ENCODE measurements at places on chromosomes 7 and 10.

- no peak for DNase-seq
Measured at GRCh38 chr10:52027055-52027705, 286.9 kb upstream of the DKK1 start.

- DNase-seq, result no peak
Measured at GRCh38 chr7:24864214-24864817, 107.1 kb upstream of the GSDME start.

- no peak for DNase-seq
Measured at GRCh38 chr7:115153176-115153575, 231.3 kb downstream of the MDFIC start.

DNA sequence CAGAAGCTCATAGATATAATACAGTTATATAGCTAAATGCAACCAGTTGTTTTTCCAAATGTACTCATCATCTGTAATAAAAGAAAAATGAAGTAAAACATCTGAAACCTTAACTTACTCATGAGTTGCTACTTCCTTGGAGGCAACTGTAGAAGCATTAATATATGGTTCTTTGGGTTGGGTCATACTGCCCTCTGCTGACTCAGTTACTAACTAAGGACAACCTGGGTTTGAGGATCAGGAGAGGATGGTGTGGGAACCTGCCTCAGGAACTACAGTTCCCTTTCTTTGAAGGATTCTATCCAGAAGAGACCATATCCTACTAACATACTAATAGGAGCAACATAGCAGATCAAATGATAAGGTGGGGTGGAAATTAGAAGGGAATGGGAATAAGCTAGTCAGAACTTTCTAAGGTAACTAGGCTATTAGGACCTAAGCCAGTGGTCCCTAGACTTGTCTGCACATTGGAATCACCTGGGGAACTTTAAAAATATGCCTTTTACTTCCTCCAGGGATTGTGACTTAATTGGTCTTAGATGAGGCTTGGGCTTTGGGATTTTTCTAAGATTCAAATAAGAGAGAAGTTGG, 20.7 kb downstream of the COX15 start:
- no peak for DNase-seq

- DNase-seq, result no peak
Measured at GRCh38 chr10:126972635-126973414, 67.6 kb downstream of the DOCK1 start.

DNA sequence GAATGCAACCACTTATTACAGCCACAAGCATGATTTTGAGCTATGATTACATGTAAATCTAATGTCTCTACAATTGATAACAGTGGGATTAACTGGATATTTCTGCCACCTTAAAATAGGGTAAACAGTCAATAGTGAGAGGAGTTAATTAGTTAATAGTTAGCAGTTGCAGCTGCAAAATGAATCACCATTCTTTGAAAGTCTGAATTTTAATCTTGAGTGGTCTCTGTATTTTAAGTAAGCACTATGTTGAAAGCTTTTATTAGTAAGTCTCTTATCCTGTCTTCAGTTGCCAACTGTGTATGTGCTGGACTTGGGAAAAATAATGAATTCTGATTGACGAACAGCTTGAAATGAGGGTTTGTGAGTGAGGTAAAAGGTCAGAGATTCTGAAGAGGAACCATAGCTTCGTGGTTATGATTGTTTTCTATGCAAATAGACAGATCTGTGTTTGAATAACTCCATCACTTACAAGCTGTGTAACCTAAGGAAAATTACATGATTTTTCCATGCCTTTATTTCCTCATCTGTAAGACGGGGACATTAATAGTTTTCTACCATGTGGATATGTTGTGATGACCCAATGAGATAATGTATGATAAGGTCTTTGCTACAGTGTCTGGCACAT, 75.2 kb downstream of the RNLS start:
- no peak for DNase-seq

- DNase-seq, result no peak
Measured at GRCh38 chr10:44279426-44280126, 105.3 kb downstream of the CXCL12 start.

DNA sequence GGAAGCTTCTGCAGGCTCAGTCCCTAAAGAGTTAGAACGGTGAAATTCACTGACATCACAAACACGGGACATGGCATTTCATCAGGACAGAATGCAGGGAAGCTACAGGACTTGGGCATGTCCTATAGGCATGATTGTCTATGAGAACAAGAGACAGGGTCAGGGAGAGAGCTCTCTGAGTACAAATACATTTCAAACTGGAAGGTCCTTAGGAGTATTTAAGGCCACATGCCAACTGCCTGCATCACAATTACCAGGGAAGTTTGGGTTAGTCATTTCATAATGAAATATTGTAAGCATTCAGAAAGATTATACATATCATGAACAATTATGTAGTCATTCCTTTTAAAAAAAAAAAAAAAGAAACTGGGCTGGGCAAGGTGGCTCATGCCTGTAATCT, 71.3 kb downstream of the CREB3L2 start:
- no peak for DNase-seq

DNA sequence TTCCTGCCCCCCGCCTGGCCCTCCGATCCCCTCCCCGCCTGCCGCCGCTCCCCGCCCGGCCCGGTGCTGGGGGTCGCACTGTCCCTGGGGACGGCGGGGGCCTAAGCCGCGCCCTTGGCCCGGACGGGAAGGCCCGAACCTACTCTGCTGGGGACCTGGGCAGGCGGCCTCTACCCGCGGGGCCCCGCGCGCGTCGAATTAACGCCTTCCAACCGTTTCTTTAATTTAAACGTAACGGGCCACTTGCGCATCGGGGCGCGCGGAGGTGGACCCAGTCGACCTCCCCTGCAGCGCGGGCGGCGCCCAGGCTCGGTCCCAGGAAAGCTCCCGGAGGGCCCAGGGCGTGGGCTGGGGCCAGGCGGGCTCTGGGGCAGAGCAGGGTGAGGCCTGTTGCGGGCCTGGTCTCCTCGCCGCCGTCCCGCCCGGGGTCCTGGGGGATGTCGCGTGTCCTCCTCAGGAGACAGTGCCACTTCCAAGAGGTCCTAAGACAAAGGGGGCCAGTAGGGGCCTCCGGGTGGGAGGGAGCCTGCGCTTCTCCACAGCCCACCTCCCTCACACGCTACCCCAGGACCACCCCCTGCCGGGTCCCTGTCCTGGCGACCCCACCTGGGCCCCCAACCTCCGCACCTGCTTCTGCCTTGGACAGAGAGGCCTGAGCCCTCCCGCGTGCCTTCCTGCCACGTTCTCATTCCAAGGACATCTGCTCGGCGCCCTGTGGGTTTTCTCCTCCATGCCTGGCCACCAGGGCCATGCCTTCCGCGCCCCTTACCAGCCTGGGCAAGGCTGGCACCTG, 658 bp upstream of the PTPRN2 start:
- DNase-seq, result no peak

- no peak for DNase-seq
Measured at GRCh38 chr7:16982640-16983350, 101.0 kb upstream of the AGR3 start.

DNA sequence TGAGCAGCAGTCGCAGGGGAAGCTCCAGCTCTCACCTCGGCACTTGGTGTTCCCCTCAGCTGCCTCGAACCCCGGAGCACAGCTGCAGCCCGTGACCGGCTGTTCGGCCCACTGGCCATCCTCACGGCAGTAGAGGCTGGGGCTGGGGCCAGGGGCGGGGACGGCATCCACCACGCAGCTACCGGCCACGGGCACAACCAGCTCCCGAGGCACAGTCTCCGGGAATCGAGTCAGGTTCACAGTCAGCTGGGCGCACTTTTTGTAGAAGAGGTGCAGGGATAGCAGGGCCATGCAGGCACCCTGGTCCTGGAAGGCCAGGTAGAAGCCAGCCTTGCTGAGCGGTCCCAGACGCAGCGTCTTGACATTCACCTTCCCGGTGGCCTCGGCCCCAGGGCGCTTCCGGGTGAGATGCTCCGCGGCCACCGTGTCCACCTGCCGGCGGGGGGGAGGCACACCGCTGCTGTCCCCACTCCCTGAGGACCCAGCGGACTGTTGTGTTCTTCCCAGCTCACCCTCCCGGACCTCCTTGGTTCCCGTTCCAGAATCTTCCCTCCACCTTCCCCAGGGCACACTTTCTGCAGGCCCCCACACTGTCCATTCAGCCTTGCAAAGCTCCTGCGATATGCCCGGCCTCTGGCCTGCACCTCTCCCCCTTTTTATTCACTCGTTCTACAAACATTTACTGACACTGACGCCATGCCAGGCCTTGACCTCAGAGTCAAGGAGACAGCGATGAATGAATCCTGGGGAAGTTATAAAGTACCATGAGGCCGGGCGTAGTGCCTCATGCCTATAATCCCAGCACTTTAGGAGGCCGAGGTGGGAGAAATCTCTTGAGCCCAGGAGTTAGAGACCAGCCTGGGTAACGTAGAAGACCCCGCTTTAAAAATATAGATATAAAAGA, 4.8 kb downstream of the EPHB4 start:
- no peak for DNase-seq

DNA sequence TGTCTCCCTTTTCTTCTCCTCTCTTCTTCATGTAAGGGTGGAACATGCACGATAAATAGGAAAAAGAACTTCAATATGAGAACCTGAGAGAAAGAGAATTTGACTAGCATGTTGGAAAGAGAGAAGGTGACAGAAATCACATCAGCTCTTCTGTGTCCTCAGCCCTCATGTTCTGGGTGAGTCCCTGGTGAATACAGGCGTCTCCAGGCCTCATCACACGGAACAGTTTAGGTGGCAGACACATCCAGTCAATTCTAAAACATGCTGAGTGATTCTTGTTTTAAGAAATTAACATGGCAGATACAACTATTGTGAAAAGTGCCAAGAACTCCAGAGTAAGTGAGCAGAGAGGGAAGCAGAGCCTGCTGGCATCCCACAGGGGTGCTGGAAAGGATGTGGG, 96.1 kb downstream of the FAM107B start:
- DNase-seq, result no peak

GRCh38 chr10:121678631-121679174, 80.5 kb upstream of the FGFR2 start:
- no peak for DNase-seq

GRCh38 chr10:93364966-93365365, 117.2 kb downstream of the MYOF start:
- no peak for DNase-seq

GRCh38 chr10:69685802-69686585, 55.9 kb downstream of the FAM241B start:
- DNase-seq, result no peak

- DNase-seq, result no peak
Measured at GRCh38 chr7:19051767-19052375, 65.6 kb downstream of the TWIST1 start.

GRCh38 chr10:60490013-60490412, 100.3 kb upstream of the ANK3 start:
- DNase-seq, result no peak

- no peak for DNase-seq
Measured at GRCh38 chr7:44650242-44650641, 43.8 kb downstream of the OGDH start.

DNA sequence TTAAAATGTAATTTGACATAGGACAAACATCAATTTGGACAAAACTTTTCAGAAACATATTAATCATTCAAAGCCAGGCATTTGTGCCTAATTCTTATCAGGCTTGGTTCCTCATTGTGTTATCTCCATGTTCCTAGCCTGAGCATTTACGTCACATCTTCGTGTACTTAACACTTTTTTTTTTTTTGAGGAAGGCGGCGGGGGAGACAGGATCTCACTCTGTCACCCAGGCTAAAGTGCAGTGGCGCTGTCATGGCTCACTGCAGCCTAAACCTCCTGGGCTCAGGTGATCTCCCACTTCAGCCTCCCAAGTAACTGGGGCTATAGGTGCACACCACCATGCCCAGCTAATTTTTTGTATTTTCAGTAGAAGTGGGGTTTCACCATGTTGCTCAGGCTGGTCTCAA, 19.8 kb downstream of the HNRNPA2B1 start:
- no peak for DNase-seq

- DNase-seq, result no peak
Measured at GRCh38 chr7:106773228-106773627, 91.9 kb upstream of the PIK3CG start.

DNA sequence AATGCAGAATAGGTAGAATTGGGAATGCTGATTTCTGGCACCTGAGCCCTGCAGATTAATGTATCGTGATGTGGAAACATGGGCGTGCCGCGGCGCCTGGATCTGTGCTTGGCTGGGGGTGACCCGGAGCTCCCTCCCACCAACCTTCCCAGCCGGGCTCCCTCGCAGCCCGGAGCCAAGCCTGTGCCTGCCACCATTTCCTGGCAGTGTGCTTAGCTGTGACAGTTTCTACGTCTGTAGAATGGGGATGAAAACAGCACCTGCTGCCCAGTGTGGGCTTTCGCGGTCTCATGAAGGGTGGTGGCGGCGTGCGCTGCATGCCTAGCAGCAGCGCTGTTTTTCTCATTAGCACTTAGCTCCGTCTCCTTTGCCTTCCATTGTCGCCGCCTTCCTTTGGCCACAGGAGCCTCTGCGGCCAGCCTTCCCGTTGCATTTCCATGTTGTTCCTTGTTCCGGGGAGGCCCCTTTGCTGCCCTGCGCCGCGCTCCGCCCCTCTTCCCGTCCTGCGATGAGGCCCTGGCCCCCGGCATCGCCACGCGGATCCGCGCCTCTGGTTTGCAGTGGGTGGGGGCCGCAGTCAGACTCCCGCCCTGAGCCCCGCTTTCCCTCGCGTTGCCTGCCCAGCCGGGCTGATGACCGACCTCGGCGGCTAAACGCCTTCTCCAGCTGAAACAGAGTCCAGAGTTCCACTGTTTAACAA, 84.2 kb downstream of the CUL1 start:
- DNase-seq, result no peak

- no peak for DNase-seq
Measured at GRCh38 chr10:33355274-33355673, 20.8 kb upstream of the NRP1 start.

Data from cerebellar nuclear complex (tissue), 1 donor.